ENCODE measurements at places on chromosomes 3 and 15. TPM values are rescaled to one million over a fixed set of nuclear protein-coding genes. Genes with fewer than 3 reads are reported as not detected.

DNA sequence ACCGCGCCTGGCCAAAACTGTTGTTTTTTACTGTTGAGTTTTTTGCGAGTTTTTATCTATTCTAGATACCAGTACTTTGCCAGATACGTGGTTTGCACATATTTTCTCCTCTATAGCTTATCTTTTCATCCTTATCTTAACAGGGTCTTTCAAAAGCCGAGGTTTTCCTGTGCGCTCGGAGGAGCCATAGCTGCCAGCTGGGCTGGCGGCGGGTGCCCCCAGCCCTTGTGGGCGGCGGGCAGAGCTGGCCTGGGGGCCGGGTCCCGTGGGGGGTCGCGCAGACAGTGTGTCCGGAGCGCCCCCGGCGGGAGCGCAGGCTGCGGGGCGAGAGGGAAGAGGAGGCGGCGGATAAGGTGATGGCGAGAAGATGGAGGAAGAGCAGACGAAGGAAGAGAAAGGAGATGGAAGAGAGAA is 11.1 kb upstream of the EIF4A2 start:
- DNase-seq, result no peak

DNA sequence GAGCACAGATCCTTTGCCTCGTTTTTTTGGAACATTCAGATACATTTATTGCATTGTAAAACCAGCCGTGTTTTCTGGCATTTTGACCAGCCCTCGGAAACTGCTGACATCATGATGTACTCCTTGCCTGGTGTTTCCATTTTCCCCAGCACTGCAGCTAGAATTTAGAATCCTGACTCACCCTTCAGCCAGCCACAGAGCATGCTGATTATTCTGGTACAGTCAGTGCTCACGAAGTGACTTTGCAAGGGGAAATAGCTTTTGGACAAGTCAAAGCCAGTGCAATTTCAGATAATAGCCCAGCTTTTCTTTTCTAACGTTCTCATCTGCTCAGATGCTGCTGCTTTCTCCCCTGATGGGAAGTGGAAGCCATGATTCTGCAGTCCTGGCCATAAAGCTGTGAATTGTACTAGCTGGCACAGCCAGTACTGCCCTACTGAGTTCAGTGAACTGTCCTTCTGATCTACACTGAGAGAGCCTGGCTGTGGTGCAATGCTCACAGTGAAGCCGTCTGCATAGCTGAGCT is 12.1 kb upstream of the CNBP start:
- no peak for DNase-seq

DNA sequence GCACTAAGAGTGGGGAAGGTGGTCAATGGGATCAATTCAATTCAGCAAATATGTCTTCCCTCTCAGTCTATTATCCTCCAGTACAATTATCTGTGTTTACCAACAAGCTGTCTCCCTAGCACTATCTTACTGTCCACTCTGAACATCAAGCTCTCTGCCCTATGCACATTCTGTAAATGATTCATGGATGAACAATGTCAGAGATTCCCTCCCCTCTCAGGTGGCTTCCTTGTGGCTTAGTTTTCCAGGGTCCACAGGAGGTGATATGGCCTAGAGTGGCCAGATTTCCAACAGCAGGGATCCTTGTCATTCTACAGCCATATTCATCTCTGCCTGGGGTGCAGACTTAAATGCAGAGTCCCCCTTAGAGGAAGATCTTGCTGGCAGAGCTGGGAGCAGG is 225.1 kb downstream of the UACA start:
- DNase-seq, result no peak

GRCh38 chr3:141204343-141204742 is 27.3 kb upstream of the PXYLP1 start:
- no peak for DNase-seq

RBP2 gene
- not detected for total RNA-seq

Data from osteocyte (in vitro differentiated cells).